ENCODE measurements at places on chromosomes 7 and 10. TPM values are rescaled to one million over a fixed set of nuclear protein-coding genes. Genes with fewer than 3 reads are reported as not detected.

GRCh38 chr10:44186150-44186549 lies 198.7 kb downstream of the CXCL12 start:
- DNase-seq = no peak

DNA sequence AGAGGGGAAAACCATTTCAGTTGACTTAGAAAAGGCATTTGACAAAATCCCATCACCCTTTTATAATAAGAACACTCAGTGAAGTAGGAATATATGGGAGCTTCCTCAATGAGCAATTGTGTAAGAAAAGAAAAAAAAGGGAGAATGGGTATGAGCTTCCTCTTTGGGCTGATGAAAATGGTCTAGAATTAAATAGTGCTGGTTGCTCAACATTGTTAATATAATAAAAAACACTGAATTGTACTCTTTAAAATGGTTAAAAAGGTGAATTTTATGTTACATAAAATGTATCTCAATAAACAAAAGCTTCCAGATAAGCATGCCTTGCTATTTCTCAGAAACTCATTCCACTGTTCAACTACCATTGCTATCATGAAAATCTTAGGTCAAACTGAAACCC lies 40.6 kb downstream of the LRRC17 start:
- DNase-seq = no peak

- no peak for DNase-seq
Observed at GRCh38 chr10:93125966-93126365, 52.3 kb downstream of the CYP26A1 start.

- DNase-seq = no peak
Observed at GRCh38 chr10:19302117-19302516, 253.5 kb downstream of the MALRD1 start.

- no peak for DNase-seq
Observed at GRCh38 chr7:148852272-148852671, 31.8 kb downstream of the EZH2 start.

DNA sequence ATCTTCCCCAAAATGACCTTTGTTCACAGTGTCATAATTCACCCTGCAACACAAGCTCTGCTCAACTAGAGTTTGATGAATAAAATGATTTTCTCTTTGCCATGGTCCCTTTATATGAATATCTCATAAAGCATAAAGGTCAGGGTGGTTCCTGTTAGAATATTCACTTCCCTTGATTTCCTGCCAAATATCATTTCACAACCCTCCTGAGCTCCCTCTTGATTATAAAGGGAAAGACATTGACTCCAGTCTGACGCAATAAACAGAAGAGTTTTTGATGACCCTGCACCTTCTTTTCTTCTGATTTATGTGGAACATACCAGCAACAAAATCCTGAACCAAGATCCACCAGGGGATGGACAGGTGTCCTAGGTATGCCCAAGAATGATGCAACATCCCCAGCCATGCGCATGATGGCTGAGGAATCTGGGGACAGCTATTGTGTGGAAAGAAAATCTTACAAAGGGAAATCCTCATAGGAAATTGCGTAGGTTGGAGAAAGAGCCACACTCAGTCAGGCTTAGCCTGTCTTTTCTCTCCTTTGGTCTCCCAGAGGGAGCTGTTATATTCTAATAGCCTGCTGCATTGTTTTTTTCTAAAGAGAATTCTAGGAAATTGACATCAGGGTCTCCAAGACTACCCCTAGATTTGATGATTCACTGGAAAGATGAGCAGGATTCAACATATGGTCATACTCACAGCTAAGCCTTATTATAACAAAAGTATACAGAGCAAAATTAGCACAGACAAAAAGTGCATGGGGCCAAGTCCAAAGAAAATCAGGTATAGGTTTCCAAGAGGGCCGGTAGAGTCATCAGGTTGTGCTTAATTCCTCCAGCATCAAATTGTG lies 18.8 kb downstream of the IFIT3 start:
- DNase-seq = no peak

- no peak for DNase-seq
Observed at GRCh38 chr10:14876764-14877163, 1.9 kb upstream of the SUV39H2 start.

ZNF33A gene
- total RNA-seq = 10.2 TPM

PNLIPRP1 gene
- total RNA-seq = not detected

TMEM176B gene
- total RNA-seq = not detected

ADAP1 gene
- 0.51 TPM for total RNA-seq

CPN1 gene
- not detected for total RNA-seq

DNA sequence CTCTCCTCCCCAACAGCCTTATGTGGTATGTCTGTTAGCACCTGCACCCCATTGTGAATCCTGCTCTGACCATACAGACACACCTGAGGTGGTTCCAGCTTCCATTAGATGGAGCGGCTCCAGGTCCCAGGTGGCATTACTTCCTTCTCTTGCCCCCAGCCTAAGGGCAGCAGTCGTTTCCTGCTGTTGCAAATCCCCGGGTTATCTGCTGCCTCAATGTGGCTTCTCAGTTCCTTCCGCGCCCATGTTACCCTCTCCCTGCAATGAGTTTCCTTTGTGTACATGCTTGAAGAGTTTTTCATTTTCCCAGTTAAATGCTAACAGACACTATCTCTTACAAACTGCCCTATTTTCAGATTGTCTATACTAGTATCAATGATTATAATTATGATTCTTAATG lies 62.8 kb upstream of the PRKCQ start:
- DNase-seq = no peak

H2BK1 gene
- not detected for total RNA-seq

DNA sequence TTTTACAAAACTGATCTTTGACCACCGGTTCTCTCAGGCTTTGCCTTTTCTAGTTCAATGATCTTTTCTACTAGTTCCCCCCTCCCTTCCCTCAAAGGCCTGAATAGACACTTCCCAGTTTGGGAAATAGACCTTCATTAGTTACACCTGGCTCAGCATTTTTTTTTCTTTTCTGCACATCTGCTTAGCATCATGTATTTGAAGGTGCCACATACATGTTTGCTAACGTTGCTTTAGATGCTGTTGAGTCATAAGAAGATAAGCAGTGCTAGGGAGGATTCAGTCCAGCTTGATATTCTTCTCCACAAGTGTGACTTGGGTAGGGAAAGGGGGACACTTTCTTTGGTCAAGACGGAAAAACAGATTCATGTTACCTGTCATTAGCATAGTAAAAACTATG lies 78.3 kb downstream of the BICC1 start:
- no peak for DNase-seq

GRCh38 chr7:1569440-1569832 lies 396 bp downstream of the PSMG3 start:
- no peak for DNase-seq
